EL (cell line): ENCODE measurements at places on chromosomes 6 and 20.

- no peak for DNase-seq
Measured at GRCh38 chr20:48901326-48901725, 20.2 kb upstream of the ARFGEF2 start.

- DNase-seq = no peak
Measured at GRCh38 chr20:53413186-53413631, 180.4 kb downstream of the ZNF217 start.

DNA sequence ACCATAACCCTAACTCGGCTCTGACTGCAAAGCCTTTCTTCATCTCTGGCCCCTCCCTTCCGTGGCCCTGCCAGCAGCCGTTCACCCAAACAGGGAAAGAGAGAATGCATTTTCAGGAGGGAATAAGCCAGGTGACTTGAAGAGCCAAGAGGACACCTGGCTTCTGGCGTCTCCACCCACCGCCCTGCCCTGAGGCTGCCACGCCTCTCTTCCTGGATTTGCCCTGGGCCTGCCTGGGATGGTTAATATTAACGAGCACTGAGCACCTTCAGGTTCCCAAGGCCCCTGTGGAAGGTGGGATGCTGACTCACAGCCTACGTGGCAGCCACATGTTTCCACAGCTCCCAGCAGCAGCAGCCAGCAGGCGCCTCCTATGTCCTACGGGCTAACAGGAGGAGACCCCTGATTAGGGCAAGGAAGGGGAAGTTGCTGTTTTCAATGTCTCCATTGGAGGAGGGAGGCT is 138.0 kb upstream of the RREB1 start:
- no peak for DNase-seq

GRCh38 chr20:5834436-5835005 is 84.3 kb downstream of the SHLD1 start:
- DNase-seq = no peak

DNA sequence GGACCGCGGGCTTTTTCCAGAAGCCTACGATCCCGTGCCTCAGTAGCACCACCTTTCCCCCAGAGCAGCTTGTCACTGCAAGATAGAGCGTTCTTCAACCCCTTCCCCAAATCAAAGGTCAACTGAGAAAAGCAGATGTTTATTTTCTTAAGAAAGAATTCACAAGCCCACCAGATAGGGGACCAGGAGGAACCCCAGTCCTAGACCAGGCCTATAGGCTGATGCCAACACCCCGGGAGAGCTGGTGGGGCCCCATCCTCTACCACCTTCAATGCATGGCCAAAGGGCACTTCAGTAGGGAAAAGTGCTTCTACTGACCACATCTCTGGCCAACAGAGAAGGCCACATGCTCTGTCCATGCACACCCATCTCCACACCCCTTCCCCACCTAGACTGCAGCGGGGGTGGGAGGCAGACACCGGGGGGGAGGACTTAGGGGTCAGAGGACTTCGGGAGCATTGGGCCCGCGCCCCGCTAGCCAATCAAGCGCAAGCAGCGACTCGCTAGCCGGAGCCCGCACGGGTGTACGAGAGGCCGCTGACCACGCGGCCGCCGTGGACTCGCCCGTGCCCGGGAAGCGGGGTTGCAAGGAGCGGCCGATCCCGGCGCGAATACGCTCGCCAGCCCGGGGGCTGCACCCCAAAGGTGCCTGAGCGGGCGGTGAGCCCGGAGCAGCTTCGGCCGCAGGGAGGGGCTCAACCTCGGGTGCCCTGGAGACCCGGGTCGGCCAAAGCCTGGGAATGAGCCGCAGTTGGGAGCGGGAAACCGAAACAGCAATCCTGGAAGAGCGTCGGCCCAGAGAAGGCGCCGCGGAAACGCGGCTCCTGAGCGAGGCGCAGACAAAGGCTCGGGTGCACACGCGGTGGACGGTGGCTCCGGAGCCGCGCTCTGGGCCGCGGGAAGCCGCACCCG is 2.8 kb downstream of the PDE10A start:
- DNase-seq = no peak

DNA sequence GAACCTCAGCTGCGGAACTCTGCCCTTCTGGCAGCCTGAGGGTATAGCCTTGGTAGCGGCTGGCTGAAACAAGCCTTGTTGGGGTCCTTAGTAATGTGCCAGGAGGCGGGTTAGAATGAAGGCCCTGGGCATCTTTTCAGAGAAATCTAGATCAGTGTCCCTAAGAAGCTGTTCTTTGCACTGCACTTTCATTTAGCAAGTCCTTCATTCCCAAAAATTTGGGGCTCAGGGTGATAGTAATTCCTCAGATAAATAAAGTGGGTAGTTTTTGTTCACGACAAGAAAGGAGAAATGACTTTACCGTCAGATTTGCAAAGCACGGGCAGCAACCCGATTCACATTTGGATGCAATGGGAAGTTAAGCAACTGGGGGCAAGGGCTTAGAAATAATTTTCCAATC is 3.2 kb downstream of the INSM1 start:
- DNase-seq = no peak

GRCh38 chr6:46734867-46735719 is at the start of gene PLA2G7:
TSS of gene PLA2G7 (minus strand) at chr6:46735375. CDS start at chr6:46722891, 12,484 bp downstream.
- DNase-seq = peak; percentile 7

GRCh38 chr6:163281634-163282033 is 132.9 kb upstream of the QKI start:
- peak; percentile 39 for DNase-seq

DNA sequence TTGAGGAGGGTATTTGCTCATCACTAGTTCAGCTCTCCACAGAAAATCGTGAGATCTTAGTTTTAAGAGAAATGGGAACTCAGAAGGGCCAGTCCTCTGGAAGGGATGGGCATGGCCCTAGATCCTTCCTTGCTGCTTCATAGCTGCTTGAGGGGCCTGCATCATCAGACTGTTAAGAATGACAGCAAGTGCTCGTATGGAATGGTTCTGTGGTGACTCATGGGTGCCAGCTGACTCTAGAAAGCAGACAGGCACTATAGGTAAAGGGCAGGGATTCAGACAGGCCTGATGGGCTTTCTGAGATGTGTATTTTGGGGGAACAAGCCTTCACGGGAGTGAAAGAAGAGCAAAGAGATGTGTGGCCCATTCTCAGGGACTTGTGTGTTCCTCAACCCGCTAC is 90.8 kb downstream of the MYLK4 start:
- DNase-seq = peak; percentile 71

DNA sequence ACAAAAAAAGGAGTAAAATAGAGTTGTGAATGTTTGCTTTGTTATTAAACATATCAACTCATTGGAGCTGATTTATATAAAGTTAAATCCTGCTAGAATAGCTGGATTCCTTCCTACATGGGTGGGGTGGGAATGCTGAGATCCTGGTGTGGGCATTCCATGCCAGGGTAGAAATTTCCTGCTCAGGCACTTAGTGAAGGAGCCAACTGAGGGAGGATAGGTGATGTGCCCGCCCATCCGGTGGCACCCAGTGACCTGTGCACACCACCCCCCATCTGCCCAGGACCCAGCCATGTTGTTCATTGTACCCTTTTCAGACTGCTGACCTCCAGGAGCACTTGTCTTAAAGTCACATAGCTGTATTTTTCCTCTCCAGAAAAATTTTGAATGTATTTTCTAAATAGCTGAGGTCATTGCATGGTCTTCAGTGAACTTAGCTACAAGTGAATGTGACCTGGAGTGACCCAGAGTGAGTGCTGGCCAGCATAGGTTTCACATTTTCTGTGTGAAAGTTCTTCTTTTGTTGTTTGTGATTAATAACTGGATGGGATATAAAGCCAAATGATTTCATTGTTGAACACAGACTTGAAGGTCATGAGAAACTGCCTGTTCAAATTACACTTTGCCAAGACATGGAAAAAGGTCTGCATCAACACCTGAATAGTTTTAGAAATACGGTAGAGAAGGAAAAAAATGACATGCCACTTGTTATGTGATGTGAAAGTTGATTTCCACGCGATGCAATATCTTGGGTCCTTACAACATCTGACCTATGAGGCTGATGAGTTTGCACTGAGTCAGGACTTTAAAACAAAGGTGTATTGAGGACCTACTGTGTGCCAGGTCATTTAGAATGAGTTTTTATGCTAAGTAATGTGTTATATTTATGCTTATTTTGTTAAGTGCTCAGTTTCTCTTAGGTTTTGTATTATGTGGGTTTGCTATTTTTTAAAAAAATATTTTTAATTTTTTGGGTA is 77.2 kb downstream of the UTRN start:
- DNase-seq = no peak

DNA sequence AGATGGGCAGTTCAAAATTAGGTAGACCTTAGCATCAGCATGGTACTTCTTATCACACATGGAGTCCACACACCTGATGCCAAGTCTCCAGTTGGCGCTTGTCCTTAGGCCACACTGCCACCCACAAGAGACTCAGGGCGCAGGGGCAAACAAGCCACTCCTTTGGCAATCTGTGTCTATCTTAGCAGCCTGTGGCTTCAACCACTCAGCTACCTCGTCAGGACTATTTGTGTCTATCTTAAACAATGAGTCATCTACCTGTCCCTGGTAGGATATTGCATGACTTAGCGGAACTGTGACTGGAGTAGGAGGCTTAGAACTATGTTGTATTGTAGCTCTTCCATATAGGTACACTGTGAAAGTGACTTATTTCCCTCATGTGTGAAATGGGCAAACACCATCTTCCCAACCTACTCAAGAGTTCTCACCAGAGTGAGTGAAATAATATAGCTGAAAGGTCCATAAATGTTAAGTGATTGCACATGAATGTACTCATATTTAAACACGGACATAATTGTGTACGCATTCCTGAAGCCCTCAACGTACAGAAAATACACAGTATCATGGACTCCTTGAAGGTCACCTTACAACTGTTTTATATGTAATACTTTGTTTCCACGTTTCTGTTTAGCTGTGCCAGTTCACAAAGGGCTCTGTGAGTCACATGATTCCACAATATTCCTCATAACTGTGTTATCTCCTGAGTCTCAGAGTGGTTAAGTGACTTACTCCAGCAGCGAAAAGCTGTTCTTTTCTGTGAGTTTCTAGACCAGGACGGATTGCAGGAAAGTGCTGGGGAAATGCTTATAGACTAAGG is 1.6 kb downstream of the TRIM27 start:
- DNase-seq = peak; percentile 32
